ENCODE measurements at places on chromosomes 11 and 22. TPM values are rescaled to one million over a fixed set of nuclear protein-coding genes. Genes with fewer than 3 reads are reported as not detected.

DNA sequence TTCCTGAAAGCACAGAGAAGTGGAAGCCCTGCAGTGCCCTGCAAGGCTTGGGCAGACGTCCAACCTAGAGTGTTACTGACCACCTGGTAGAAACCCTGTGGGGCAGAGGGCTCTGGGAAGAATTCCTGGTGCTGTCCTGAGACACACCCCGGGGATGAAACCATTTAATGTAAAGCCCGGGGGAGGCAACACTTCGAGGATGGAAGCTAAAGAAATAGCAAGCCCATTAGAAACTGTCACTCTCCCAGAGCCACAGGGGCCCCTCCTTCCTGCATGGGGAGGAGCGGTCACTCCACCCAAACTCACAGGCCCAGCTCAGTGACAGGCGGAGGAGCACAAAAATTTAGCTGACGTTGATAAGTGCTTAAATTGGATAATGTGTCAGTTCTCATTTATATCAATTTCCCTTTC lies 57.6 kb downstream of the NRXN2 start:
- no peak for DNase-seq

- DNase-seq, result no peak
These were observed 96.9 kb downstream of the MTMR3 start for GRCh38 chr22:29979777-29980321.

GRCh38 chr11:123202155-123203151 lies 7.4 kb upstream of the CLMP start:
- no peak for DNase-seq

The BTBD10 gene
- 23.2 TPM for total RNA-seq

The SLC22A6 gene
- not detected for total RNA-seq

The SLC22A9 gene
- total RNA-seq, result not detected

Measured in mesenteric fat pad (tissue), 1 donor.